ENCODE measurements at places on chromosomes 12 and 14. TPM values are rescaled to one million over a fixed set of nuclear protein-coding genes. Genes with fewer than 3 reads are reported as not detected.

Gene WNT5B
- polyA plus RNA-seq = 1.7 TPM

Gene EIF4B
- 65.5 TPM for polyA plus RNA-seq

Gene MYO1H
- 0.09 TPM for polyA plus RNA-seq

Gene GLS2
- 0.63 TPM for polyA plus RNA-seq

Gene BTBD7
- 8.5 TPM for polyA plus RNA-seq

Gene SLC5A8
- polyA plus RNA-seq = not detected

Gene PLEKHG7
- not detected for polyA plus RNA-seq

Gene RARG
- polyA plus RNA-seq = 10.5 TPM

Gene LRP1-AS
- not detected for polyA plus RNA-seq

Gene NOVA1
- 3.5 TPM for polyA plus RNA-seq

Gene CCDC38
- polyA plus RNA-seq = 0.05 TPM

Gene CIROP
- not detected for polyA plus RNA-seq

Gene CLEC14A
- polyA plus RNA-seq = 44.0 TPM

Gene GPR132
- polyA plus RNA-seq = 0.32 TPM

Gene SLCO1B1
- not detected for polyA plus RNA-seq

Gene KRT79
- 0.09 TPM for polyA plus RNA-seq

Gene ADAMTS20
- not detected for polyA plus RNA-seq

Gene MARK3
- polyA plus RNA-seq = 79.4 TPM

Gene RAB15
- polyA plus RNA-seq = 29.5 TPM

Gene OR10A7
- polyA plus RNA-seq = not detected

Gene TEP1
- polyA plus RNA-seq = 7.9 TPM

Gene KLHL33
- polyA plus RNA-seq = 0.68 TPM

Gene LPAR5
- polyA plus RNA-seq = 0.86 TPM

Gene DTX1
- 1.2 TPM for polyA plus RNA-seq

Gene ISM2
- polyA plus RNA-seq = not detected

Gene TUNAR
- not detected for polyA plus RNA-seq

Gene ARHGAP9
- 3.0 TPM for polyA plus RNA-seq

Gene P2RX2
- polyA plus RNA-seq = not detected

Gene IL26
- polyA plus RNA-seq = not detected

Gene LGR5
- 0.29 TPM for polyA plus RNA-seq

Gene FBXW8
- 3.3 TPM for polyA plus RNA-seq

Gene TOX4
- 20.0 TPM for polyA plus RNA-seq

Gene SPTLC2
- polyA plus RNA-seq = 4.8 TPM

Gene SIX6
- not detected for polyA plus RNA-seq

Gene SSPN
- 21.5 TPM for polyA plus RNA-seq
